Kidney (tissue), 22 donors: ENCODE measurements at places on chromosomes 7 and 10. TPM values are rescaled to one million over a fixed set of nuclear protein-coding genes. Genes with fewer than 3 reads are reported as not detected.

CALCR gene
- polyA plus RNA-seq = 0.97 TPM

AQP1 gene
- polyA plus RNA-seq = 617 TPM

ALOX5 gene
- 2.5 TPM for polyA plus RNA-seq

SLC16A12 gene
- polyA plus RNA-seq = 19.0 TPM

DNA sequence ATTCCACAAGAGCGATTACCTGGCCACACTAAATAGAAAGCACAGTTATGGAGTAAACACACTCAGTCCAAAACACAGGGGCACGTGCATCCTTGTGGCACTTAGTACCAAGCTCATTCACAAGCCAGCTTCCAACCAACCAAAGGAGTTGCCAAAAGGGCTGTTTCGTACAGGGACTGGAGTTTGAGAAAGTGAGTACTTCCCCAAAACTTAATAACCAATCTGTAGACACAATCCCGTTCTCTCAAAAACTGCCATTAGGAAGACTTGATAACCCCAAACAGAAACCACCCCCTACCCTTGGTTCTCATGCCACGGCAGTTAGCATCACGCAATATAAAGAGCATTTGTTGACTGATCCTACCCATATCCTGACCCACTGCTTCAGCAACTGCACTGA, 166.2 kb upstream of the ASAH2 start:
- H3K27ac ChIP-seq = peak overlapping the region; percentile 73
- no peak for DNase-seq
- H3K4me1 ChIP-seq = peaks cover 14% of the 10 kb centered on the region
- peak overlapping the region; percentile 92 for H3K4me3 ChIP-seq
- H3K27me3 ChIP-seq = no peaks in the 10 kb centered on the region
- no peaks in the 10 kb centered on the region for H3K36me3 ChIP-seq

DNA sequence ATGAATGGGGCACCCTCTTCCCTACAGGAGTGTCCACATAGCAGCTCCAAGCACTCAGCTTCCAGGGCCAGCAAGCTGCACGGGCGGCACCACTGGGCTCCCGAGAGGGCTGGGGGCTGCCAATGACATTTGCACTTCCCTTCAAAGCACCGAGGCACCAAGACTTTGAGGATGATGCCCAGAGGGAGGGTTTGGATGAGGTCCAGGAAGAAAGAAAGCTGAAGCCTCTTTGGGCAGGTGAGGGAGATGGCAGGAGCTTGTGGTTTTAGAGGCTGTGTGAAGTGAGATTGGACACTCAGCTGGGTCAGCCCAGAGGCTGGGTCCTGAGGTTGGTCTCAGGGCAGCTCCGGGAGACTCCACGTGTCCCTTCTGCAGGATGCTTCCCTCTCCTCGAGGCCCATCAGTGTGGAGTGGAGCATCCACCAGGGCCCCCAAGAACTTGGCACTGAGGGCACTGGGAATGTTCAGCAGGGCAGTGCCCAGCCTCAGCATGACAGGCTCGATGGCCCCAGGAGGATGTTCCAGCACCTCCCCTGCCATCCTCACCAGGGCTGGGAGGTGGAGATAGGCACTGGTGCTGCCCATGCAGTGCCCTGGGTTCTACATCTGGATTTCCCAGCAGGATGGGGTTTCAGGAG, 54.9 kb upstream of the IGFBP3 start:
- peaks cover 8% of the 10 kb centered on the region for H3K4me1 ChIP-seq
- no peaks in the 10 kb centered on the region for H3K27me3 ChIP-seq

CUBN gene
- 31.6 TPM for polyA plus RNA-seq

- no peaks in the 10 kb centered on the region for H3K36me3 ChIP-seq
- DNase-seq = no peak
- H3K4me1 ChIP-seq = no peaks in the 10 kb centered on the region
- H3K27me3 ChIP-seq = no peaks in the 10 kb centered on the region
- H3K27ac ChIP-seq = no peak overlapping the region
These were observed 127.6 kb downstream of the CHN2 start for GRCh38 chr7:29322023-29322712.

- H3K4me1 ChIP-seq = no peaks in the 10 kb centered on the region
- DNase-seq = no peak
- H3K27ac ChIP-seq = no peak overlapping the region
- no peaks in the 10 kb centered on the region for H3K36me3 ChIP-seq
These were observed 46.5 kb downstream of the INHBA start for GRCh38 chr7:41656366-41656765.

DNA sequence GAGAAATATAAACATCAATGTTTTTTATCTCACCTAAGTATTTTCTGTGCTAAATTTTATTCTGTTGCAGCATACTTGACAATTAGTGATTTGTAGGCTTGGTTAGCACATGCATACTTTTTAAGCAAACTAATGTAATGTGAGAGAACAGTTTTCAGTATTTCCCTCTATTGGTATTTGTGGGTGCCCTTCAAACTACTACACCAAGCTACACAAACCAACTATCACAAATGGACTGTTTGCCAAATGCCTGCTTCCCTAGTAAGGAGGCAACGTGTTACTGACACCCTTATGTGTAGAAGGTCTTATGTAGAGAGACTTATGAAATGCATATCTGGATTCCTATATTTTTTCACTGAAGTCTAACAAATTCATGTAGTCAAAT, 98.4 kb upstream of the FZD1 start:
- no peak overlapping the region for H3K4me3 ChIP-seq
- no peaks in the 10 kb centered on the region for H3K27me3 ChIP-seq
- no peaks in the 10 kb centered on the region for H3K36me3 ChIP-seq
- no peak for DNase-seq

GRCh38 chr7:81669476-81670105, 100.3 kb downstream of the HGF start:
- DNase-seq = no peak
- no peaks in the 10 kb centered on the region for H3K36me3 ChIP-seq

GRCh38 chr7:157520249-157520648, 183.4 kb downstream of the DNAJB6 start:
- no peak for DNase-seq
- H3K27me3 ChIP-seq = no peaks in the 10 kb centered on the region
- no peak overlapping the region for H3K27ac ChIP-seq
- H3K36me3 ChIP-seq = no peaks in the 10 kb centered on the region
- no peaks in the 10 kb centered on the region for H3K4me1 ChIP-seq
- no peak overlapping the region for H3K4me3 ChIP-seq

DNA sequence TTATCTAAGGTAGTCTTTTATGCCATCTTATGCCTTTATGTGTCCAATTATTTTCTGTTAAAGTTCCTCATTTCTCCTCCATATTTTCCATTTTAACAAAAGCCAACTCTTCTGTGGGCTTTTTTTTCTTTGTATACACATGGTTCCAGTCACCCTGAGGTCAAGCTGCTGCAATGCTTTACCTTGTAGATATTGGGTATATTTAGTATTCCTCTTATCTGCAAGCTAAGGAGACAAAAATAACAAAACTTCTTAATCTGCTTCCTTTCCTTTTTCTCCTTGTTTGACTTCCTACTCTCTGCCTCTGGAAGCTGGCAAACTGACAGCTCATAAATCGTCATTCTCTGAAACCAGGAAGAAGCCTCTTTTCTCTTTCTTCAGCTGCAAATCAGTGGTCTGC, 885.0 kb upstream of the LRRN3 start:
- no peaks in the 10 kb centered on the region for H3K27me3 ChIP-seq
- no peaks in the 10 kb centered on the region for H3K4me1 ChIP-seq
- no peak overlapping the region for H3K4me3 ChIP-seq
- no peak overlapping the region for H3K27ac ChIP-seq
- DNase-seq = no peak

- H3K36me3 ChIP-seq = peaks cover 6% of the 10 kb centered on the region
- H3K27me3 ChIP-seq = no peaks in the 10 kb centered on the region
- DNase-seq = no peak
- H3K4me3 ChIP-seq = no peak overlapping the region
- peaks cover 74% of the 10 kb centered on the region for H3K4me1 ChIP-seq
These were observed 15.6 kb downstream of the PWWP2B start for GRCh38 chr10:132412316-132413192.

IL6 gene
- polyA plus RNA-seq = 0.58 TPM

EEPD1 gene
- 6.4 TPM for polyA plus RNA-seq

DNA sequence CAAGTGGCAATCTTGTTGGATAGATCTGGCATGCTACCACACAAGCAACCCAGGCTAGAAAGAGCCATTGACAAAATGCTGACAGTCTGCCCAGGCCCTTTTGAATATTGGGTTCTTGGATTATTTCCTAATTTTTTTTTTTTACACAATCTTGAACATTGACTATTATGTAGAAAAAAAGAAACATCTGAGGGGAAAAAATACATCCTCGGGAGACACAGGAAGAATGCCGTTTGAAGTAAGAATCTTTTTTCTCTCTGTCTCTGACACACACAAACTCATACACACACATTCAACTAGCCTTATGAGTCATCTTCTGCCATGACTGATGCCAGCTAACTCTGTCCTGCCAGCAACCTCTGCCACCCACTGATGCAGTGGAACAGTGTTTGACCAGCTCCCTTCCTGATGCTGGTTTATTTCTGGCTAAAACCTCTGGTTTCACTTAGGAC, 47.2 kb downstream of the SORBS1 start:
- H3K27ac ChIP-seq = no peak overlapping the region
- H3K4me1 ChIP-seq = no peaks in the 10 kb centered on the region
- DNase-seq = no peak
- no peaks in the 10 kb centered on the region for H3K27me3 ChIP-seq
- no peaks in the 10 kb centered on the region for H3K36me3 ChIP-seq
- H3K4me3 ChIP-seq = no peak overlapping the region

DNA sequence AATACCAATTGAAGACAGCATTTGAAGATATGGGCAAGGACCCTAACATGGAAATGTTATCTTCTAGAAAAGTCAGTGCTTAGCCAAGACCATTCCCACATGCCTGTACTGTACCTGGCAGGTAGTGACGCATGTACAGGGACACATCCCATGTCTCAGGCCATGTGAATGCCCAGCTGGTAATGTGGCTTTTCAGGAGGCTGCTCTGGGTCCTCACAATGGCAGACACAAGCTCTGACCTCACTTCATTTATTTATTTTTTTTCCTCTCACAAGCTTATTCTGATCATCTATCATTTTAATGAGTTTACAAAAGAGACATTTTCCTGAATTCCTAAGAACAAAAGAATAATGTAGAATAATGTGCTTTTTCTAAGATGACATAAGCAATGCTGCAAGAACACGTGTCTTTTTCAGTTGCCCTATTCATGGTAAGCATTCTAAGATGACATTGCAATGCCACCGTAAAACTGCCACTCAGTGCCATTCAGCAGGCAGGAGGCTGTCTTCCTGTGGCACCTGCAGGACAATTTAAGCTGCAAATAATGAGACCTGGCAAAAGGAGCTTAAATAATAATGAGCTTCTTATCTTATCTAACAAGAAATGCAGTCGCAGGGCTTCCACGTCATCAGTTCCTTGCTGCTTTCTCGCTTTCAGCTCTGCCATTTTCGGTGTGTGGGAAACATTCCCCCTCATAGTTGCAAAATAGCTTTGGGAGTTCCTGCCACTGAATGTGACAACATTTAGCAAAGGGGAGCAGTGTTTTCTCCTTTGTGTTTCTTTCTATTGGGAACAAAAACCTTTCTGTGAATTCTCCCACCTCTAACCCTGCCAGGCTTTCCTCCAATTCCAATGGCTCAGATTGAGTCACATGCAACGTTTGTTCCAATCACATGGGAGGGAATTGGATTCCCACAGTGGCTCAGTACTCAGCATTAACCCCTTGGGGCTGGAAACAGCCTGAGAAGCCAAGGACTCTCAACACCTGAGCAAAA, 113.0 kb downstream of the SEC23IP start:
- no peaks in the 10 kb centered on the region for H3K27me3 ChIP-seq
- H3K4me3 ChIP-seq = no peak overlapping the region
- H3K27ac ChIP-seq = no peak overlapping the region
- DNase-seq = no peak
- H3K36me3 ChIP-seq = no peaks in the 10 kb centered on the region

GRCh38 chr7:134024739-134025138, 102.4 kb upstream of the LRGUK start:
- no peaks in the 10 kb centered on the region for H3K27me3 ChIP-seq
- H3K27ac ChIP-seq = no peak overlapping the region
- no peaks in the 10 kb centered on the region for H3K36me3 ChIP-seq
- H3K4me3 ChIP-seq = no peak overlapping the region
- peak; percentile 19 for DNase-seq

DNA sequence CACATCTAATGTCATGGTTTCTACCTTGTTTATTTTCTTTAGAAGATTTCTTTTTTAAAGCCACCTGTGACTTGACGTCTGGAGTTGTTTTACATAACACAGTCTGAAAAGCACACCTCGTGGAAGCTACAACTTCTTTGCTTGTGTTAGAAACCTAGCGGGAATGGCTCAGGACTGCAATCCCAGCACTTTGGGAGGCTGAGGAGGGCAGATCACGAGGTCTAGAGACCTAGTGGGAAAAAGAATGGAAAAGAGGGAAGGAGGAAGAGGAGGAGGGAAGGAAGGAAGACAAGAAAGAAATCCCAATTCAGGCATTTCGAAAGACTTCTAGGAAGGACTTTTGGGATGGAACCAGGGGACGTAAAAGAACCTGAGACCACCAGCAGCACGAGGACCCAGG, 146.3 kb upstream of the CELF2 start:
- no peak for DNase-seq
- no peaks in the 10 kb centered on the region for H3K36me3 ChIP-seq
- no peak overlapping the region for H3K27ac ChIP-seq

- H3K4me3 ChIP-seq = no peak overlapping the region
- H3K4me1 ChIP-seq = peaks cover 3% of the 10 kb centered on the region
- no peaks in the 10 kb centered on the region for H3K36me3 ChIP-seq
- no peak overlapping the region for H3K27ac ChIP-seq
- no peaks in the 10 kb centered on the region for H3K27me3 ChIP-seq
- no peak for DNase-seq
These were observed 12.4 kb upstream of the GSTK1 start for GRCh38 chr7:143250822-143251221.

GPR15LG gene
- not detected for polyA plus RNA-seq

DNA sequence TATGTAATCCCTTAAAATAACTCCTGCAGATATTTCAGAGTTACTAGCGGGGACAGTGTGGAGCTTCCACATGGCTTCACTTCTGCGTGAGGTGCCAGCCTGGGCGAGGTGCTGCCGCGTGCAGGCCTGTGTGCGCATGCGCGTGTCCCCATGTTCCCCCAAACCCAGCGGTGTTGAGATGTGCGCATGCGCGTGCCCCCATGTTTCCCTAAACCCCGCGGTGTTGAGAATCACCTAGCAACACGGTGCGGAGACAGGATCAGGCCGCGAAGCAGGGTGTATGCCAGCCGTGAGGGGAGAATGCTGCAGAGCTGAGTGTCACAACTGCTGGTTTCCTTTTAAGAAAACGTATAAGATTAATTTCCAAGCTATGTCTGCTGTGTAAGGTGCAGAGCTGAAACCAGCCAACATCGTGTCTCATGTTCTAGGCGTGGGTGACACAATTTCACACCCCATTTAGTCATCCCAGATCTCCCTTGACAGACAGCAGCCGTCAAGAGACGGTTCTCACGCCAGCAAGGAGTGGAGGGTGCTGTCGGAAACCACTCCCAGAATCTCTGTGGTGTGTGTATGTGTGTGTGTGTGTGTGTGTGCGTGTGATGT, 71.9 kb upstream of the ADARB2 start:
- H3K27me3 ChIP-seq = no peaks in the 10 kb centered on the region
- H3K27ac ChIP-seq = no peak overlapping the region
- no peak overlapping the region for H3K4me3 ChIP-seq
- no peaks in the 10 kb centered on the region for H3K4me1 ChIP-seq

GRCh38 chr10:5557040-5557721, 32.4 kb downstream of the CALML3 start:
- H3K36me3 ChIP-seq = no peaks in the 10 kb centered on the region
- H3K27me3 ChIP-seq = no peaks in the 10 kb centered on the region
- no peak overlapping the region for H3K27ac ChIP-seq
- H3K4me1 ChIP-seq = peaks cover 15% of the 10 kb centered on the region

ING3 gene
- polyA plus RNA-seq = 5.2 TPM

- no peak overlapping the region for H3K4me3 ChIP-seq
- H3K36me3 ChIP-seq = no peaks in the 10 kb centered on the region
- H3K4me1 ChIP-seq = no peaks in the 10 kb centered on the region
- DNase-seq = no peak
- H3K27ac ChIP-seq = no peak overlapping the region
- no peaks in the 10 kb centered on the region for H3K27me3 ChIP-seq
These were observed 64.7 kb downstream of the PIK3AP1 start for GRCh38 chr10:96655461-96656197.

FGFR2 gene
- 20.2 TPM for polyA plus RNA-seq
